ENCODE measurements at places on chromosomes 5 and 9. TPM values are rescaled to one million over a fixed set of nuclear protein-coding genes. Genes with fewer than 3 reads are reported as not detected.

DIPK1B gene
- total RNA-seq = 3.8 TPM

DNA sequence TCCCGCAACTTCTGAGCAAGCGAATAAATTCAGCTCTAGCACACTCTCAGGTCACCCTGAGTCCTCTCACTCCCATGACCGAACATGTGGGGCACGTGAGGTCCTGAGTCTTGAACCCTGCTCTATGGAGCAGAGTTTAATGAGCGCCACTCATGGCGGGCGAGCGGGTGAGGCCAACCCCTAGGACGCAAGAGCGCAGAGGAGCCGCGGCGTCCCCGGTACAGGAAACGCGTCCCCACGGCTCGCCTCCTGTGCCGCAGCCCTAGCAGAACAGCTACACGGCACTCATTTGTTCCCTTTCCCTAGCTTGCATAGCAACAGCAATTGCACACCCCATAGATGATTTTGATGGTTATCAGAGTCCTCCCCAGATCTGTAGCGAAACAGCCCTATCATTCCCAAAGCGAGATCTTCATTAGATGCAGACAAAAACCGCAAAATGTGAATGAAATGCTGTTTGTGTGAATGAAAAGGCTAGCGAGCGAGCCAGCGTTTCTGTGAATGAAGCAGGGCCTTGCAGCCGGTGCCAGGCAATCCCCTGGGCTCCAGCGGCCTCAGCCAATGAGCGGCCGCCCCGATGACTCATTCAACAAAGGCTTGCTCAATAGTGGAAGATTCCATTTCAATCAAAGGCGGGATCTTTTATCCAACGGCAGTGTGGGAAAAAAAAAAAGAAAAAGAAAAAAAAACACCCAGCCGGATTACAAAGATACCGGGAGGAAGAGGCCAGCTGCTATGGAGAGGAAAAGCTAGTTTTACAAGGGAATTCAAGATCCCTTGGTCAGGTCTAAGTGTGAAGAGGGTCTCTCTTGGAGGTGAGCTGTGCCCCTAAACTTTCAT, 1.5 kb upstream of the SHC3 start:
- DNase-seq = peak; percentile 65

DNA sequence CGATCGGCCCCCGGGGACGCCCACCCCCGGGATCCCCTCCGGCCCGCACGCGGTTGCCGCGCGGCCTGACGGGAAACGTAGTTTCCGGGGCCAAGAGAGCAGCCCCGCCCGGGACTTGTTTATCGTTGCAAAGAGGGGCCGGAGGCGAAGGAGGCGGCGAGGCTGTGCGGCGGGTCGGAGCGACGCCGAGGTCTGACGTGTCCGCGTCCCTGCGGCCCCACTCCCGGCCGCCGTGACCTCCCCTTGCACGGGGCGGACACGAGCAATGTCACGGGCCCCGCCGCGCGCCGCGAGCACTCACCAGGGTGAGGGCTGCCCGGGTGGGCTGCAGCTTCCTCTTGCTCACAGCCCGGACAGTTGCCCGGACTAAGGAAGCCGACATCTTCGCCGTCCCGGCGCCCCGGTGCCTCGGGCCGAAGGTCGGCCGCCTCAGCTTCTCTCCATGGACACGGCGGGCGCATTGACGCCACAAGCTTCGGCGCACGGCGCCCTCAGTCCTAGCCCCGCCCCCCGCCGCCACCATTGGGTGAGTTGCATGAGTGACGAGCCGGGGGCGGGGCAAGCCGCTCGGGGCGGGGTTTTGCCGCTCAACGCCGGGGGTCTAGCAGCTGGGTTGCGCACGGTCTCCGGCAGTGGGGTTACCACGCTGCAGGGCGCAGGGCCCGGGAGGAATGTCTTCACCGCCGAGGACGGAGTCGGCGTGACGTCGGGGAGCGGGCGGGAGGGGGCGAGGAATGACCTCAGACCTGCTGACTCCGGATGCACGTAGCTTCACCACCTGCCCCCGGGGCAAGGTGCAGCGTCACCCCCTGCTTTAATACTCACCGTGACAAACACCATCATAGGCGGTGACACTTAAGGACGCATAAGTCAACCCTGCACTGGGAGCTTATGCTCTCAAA, at the start of gene ISCA1:
TSS of gene ISCA1 (minus strand) at position 462 of the 902 bp plus-strand sequence. CDS start at position 382, 80 bp downstream.
- peak; percentile 96 for DNase-seq

DNA sequence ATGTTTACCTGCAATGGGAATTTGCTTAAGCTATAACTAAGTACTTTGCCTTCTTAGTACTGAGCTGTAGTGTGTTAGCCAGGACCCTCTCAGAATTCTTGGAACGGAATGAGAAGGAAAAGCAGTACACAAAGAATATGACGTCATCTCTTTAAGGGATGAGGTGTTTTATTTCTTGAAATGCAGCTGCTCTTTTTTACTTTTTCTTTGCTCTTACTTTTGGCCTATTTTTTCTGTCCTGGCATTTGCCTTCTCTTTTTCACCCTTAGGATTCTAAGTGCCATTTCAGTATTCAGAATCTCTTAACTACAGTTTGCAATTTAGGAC, 10.1 kb downstream of the KIF2A start:
- no peak for DNase-seq

GRCh38 chr5:31596354-31596753, 42.6 kb upstream of the PDZD2 start:
- no peak for DNase-seq

All from gastrocnemius medialis (tissue), 4 donors.